Activated naive CD4-positive, alpha-beta T cell treated with anti-CD3 and anti-CD28 coated beads, Interleukin-2, amount 10 ng/mL, durations not matched to agents 7 days and 5 days (primary cell): ENCODE measurements at places on chromosomes 6 and 20.
A peak's percentile ranks its signal among the peaks of the same experiment; 100 is the strongest.

DNA sequence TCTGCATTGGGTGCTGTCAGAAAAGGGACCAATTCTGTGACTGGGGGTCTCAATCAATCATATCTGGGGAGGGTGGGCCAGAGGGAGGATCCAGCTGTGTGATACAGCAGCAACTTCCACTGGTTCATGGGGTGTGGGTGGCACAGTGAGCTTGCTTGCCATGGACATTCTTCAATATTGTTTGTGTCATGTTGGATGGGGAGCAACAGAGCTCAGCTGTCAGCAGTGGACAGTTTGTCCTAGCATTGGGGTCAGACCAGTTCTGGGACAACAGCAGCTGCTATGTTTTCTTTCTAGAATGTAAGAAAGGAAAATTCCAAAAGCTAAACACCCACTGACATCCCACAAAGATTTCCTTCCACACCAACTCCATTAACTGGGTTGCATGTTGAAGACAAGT is 221.9 kb upstream of the CDH4 start:
- no peak overlapping the region for H3K27ac ChIP-seq
- no peak for DNase-seq
- no peak overlapping the region for H3K4me3 ChIP-seq

- DNase-seq: no peak
- no peak overlapping the region for H3K27ac ChIP-seq
- no peak overlapping the region for H3K4me3 ChIP-seq
- H3K36me3 ChIP-seq: no peaks in the 10 kb centered on the region
These were observed 226.8 kb downstream of the UST start for GRCh38 chr6:148973538-148974208.

DNA sequence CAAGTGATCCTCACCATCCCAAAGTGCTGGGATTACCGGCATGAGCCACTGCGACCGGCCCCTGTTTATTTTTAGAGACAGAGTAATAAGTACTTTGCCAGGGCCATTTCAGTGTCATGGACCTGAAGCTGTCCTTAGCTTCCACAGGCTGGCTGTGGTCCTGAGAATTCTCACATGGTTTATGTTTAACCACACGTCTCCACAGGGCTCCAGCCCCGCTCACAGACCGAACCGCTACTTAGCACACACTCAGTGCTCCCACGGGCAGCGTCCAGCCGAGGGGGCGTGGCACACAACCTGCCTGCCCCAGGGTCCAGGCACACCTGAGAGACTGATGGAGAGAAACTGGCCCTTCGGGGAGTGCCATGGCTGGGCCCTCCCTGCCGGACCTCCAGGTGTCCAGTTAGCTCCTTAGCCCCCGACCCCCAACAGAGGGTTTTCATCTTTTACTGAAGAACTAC is 11.7 kb downstream of the ACSS1 start:
- peaks cover 40% of the 10 kb centered on the region for H3K4me1 ChIP-seq
- H3K27me3 ChIP-seq: no peaks in the 10 kb centered on the region
- H3K36me3 ChIP-seq: peaks cover 20% of the 10 kb centered on the region
- DNase-seq: no peak
- H3K27ac ChIP-seq: no peak overlapping the region

DNA sequence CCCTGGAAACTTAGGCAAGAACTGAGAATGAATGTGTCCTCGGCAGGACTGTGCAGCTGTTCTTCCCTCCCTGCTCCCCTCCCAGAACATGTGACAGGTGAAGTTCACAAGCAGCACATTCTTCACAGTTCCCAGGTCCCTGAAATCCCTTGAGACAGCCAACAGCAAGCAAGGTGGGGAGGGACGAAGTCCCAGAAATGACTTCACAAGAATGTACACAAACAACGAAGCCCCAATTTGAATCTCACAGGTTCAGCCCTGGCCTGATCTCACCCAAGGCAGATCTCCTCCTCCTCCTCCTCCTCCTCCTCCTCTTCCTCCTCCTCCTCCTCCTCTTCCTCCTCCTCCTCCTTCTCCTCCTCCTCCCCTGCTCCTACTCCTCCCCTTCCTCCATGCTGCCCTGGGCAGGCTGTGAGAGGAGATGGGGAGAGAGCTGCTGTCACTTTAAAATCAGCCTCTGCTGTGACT is 32.4 kb downstream of the WRNIP1 start:
- H3K36me3 ChIP-seq: peaks cover 1% of the 10 kb centered on the region
- peaks cover 31% of the 10 kb centered on the region for H3K4me1 ChIP-seq
- DNase-seq: no peak

- no peaks in the 10 kb centered on the region for H3K27me3 ChIP-seq
- H3K36me3 ChIP-seq: no peaks in the 10 kb centered on the region
- no peak overlapping the region for H3K4me3 ChIP-seq
- H3K4me1 ChIP-seq: no peaks in the 10 kb centered on the region
These were observed 82.1 kb upstream of the DTNBP1 start for GRCh38 chr6:15744818-15745402.

GRCh38 chr6:2872423-2873358 is 30.4 kb downstream of the SERPINB9 start:
- H3K4me1 ChIP-seq: peaks cover 56% of the 10 kb centered on the region
- no peak overlapping the region for H3K27ac ChIP-seq
- H3K27me3 ChIP-seq: peaks cover 4% of the 10 kb centered on the region
- DNase-seq: no peak
- peaks cover 21% of the 10 kb centered on the region for H3K36me3 ChIP-seq
- no peak overlapping the region for H3K4me3 ChIP-seq

- no peak overlapping the region for H3K27ac ChIP-seq
- H3K27me3 ChIP-seq: no peaks in the 10 kb centered on the region
- no peaks in the 10 kb centered on the region for H3K36me3 ChIP-seq
- H3K4me1 ChIP-seq: no peaks in the 10 kb centered on the region
These were observed 150.7 kb downstream of the OPN5 start for GRCh38 chr6:47932575-47932974.

GRCh38 chr6:39879535-39879934 is 54.7 kb downstream of the MOCS1 start:
- no peak for DNase-seq
- no peak overlapping the region for H3K4me3 ChIP-seq
- H3K27ac ChIP-seq: no peak overlapping the region
- peaks cover 7% of the 10 kb centered on the region for H3K27me3 ChIP-seq

DNA sequence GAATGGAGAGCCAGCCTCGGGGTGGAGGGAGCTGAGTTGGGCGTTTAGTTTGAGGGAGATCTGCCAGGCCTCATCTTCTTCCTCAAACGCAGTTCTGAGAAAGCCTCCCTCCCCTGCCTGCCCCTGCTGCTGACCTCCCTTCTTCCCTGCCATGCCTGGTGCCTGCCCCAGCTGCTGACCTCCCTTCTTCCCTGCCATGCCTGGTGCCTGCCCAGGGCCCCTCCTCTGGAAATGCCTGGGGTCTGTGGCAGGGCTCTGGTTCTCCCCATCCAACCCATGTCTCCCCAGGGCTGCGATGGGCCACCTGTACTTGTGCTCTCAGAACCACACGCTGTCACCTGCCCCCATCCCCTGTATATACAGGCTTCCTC is 114.6 kb downstream of the VEGFA start:
- peaks cover 27% of the 10 kb centered on the region for H3K27me3 ChIP-seq
- no peak overlapping the region for H3K4me3 ChIP-seq

DNA sequence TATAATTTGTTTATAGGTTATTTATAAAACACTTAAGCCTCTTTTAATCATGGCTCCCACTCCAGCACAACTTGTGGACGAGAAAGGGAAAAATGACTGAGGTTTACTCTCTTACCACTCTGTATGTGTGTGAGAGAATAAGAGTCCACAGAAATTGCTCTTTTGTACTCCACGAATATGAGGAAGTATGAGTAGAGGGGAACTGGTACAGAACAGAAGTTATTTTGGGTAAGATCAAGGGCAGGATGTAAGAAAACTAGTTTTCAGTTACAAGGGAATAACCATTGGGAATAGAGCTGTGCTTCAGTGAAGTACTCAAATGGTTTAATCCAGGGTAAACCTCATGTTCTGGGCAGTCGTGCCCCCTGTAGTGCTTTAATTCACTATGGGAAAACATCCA is 72.6 kb downstream of the REV3L start:
- no peak overlapping the region for H3K4me3 ChIP-seq
- H3K4me1 ChIP-seq: peaks cover 7% of the 10 kb centered on the region
- no peak for DNase-seq
- no peak overlapping the region for H3K27ac ChIP-seq
- no peaks in the 10 kb centered on the region for H3K27me3 ChIP-seq

DNA sequence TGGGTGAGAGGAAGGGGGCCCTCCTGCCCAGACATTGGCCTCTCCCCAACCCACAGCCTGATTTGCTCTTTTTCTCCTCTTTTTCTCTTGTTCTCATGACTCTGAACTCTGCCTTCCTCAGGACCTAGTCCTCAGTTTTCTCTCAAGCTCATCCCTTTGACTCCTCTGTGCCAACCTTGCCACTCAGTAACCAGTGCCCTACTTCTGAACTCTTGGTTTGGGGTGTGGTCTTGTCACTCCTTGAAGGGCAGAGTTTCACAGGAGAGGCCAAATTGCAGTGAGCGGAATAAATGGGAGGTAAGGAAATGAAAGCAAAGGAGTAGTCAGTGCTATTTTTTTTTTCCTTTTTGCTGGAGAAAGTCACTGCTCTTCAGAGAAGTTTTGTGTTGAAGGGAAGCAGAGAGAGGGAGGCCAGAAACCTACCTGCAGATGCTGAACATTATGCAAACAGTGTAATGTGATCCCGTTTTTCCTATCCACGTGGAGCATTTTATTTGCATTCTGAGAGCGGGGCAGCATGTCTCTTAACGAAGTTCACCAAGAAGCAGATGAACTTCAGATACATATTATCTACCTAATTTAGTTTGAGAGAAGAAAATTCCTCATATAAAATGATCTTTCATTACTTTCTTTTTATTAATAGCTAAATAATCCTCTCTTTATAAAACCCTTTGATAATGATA is 26.9 kb downstream of the CFAP61 start:
- no peaks in the 10 kb centered on the region for H3K4me1 ChIP-seq
- H3K27me3 ChIP-seq: peaks cover 9% of the 10 kb centered on the region
- no peaks in the 10 kb centered on the region for H3K36me3 ChIP-seq
- no peak overlapping the region for H3K4me3 ChIP-seq
- H3K27ac ChIP-seq: no peak overlapping the region

DNA sequence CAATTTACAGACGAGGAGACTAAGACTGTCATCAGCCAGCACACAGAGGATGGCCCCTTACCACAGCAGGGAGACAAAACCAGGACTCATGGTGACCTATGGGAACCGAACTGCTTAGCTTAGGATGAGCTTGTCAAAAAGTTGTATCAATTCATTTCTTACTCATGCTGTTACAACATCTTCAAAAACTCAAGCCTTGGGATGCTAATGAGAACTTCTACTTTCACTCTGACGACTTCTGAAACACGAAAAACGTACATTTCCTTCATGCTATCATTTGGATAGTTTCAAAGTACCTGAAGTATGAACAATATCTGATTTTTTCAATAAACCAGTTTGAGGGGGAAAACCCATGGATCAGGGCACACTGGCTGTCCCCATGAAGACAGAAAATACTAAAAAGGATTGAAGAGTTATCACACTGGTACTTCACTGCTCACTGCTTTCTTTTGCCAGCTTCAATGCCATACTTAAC is 31.9 kb downstream of the HIVEP2 start:
- no peak for DNase-seq
- peaks cover 79% of the 10 kb centered on the region for H3K4me1 ChIP-seq
- peaks cover 45% of the 10 kb centered on the region for H3K36me3 ChIP-seq
- H3K27me3 ChIP-seq: no peaks in the 10 kb centered on the region

DNA sequence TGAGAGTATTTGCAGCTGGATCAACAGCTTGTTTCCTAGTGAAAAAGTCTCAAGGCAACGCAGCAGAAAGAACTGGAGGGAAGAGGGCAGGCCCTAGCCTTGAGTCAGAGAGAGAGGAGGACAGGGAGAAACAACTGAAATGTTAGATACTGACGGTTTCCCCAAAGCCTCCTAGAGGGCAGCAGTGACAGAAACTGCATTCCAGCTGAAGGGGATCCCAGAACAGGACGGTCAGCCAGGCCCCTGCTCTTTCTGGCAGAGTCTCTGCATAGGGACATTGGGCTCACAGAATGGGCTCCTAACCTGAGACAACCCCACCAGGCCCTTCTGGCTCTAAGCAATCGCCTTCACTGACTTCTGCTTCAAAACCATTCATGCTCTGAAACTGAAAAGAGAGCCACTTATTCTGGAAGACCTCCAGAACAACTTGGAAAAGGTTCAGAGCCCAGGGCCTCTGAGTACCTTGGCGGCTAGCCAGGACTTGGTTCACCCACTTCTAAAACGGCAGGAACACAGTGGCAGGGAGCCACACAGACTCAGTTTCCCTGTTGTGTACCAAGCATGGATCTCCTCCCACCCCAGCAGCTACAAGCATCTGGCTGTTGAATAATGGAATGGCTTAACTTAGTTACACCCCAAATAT is 72.9 kb downstream of the PSMB1 start:
- H3K27ac ChIP-seq: no peak overlapping the region
- no peaks in the 10 kb centered on the region for H3K4me1 ChIP-seq
- no peak for DNase-seq
- no peak overlapping the region for H3K4me3 ChIP-seq
- peaks cover 7% of the 10 kb centered on the region for H3K27me3 ChIP-seq

DNA sequence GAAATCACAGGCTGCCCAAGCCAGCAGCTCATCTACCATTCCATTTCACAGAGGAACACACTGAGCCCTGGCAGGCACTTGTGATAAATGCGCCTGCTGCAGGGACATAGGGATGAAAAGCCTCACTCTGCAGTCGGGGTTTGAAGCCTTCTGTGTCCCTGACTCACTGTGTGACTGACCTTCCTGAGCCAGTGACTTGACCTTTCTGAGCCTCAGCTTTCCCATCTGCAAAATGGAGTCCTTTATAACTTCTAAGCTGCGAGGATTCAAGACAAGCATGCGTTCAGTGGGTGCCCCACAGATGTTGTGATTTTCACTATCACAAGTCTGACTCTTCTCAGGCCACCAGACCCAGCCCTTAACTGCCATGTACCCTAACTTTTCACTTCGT is 5.5 kb downstream of the TGM2 start:
- H3K4me3 ChIP-seq: no peak overlapping the region
- H3K36me3 ChIP-seq: no peaks in the 10 kb centered on the region
- no peaks in the 10 kb centered on the region for H3K4me1 ChIP-seq
- no peak overlapping the region for H3K27ac ChIP-seq
- DNase-seq: no peak
- peaks cover 27% of the 10 kb centered on the region for H3K27me3 ChIP-seq

- H3K27me3 ChIP-seq: peaks cover 96% of the 10 kb centered on the region
- peak overlapping the region; percentile 57 for H3K27ac ChIP-seq
- H3K36me3 ChIP-seq: peaks cover 6% of the 10 kb centered on the region
- no peak for DNase-seq
These were observed 5.4 kb downstream of the NKX2-2 start for GRCh38 chr20:21508230-21509078.

DNA sequence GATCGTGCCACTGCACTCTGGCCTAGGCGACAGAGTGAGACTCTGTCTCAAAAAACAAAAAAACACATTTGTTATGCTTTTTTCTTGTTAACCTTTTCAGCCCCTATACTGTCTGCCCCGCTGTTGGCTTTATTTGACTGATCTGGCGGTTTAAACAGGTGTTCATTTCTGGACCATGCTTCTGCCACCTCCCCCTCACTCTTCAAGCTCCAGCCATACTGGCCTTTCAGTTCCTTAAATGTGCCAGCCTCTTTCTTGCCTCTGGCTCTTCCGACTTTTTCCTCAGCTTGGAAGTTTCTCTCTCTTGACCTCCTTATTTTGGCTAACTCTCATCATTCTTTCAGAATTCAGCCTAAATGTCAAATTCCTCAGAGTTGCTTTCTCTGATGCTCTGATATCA is 35.2 kb upstream of the TXLNB start:
- peaks cover 17% of the 10 kb centered on the region for H3K36me3 ChIP-seq
- H3K27ac ChIP-seq: no peak overlapping the region
- DNase-seq: no peak
- H3K4me3 ChIP-seq: no peak overlapping the region
- no peaks in the 10 kb centered on the region for H3K27me3 ChIP-seq
- H3K4me1 ChIP-seq: peaks cover 27% of the 10 kb centered on the region

- no peaks in the 10 kb centered on the region for H3K36me3 ChIP-seq
- H3K27ac ChIP-seq: no peak overlapping the region
- no peak overlapping the region for H3K4me3 ChIP-seq
- peaks cover 15% of the 10 kb centered on the region for H3K27me3 ChIP-seq
These were observed 43.5 kb downstream of the LAMA4 start for GRCh38 chr6:112210852-112211251.
